Kidney capillary endothelial cell (primary cell): ENCODE measurements at places on chromosomes 2 and 18.

DNA sequence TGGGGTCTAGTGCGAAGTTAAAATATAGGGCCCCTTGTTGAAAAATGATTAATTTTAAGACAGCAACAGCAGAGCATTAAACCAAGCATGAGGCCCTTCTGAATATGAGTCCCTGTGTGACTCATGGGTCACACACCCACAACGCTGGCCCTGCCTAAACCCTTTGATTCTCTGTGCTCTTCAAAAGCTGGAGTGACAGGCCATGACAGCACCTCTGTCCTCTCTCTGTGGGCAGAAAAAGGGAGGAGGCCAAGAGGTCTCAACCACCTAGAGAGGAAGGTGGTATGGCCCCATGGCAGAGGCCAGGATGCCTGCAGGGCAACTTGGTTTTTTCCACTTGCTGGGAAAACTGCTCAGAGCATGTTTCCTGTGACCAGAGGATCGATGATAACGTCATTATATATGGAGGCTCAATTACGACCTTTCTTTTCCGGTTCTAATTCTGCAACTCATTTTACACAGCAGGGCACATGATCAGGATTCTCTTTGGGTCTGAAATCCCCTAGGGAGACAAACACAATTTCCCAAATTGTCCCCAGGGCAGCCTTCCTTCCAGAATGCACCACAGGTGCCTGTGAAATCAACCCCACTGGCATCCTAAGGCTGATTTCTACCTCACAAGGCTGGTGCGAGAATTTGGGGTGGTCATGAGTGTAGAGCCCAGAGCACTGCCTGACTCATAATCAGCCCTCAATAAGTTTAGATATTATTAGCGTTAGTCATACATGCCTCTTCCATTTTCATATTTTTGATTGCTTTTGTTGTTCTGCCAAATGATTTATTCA, 102.0 kb upstream of the PPP1CB start:
- DNase-seq, result no peak

- DNase-seq, result no peak
These were observed 21.6 kb upstream of the RAB6C start for GRCh38 chr2:129957891-129958290.

DNA sequence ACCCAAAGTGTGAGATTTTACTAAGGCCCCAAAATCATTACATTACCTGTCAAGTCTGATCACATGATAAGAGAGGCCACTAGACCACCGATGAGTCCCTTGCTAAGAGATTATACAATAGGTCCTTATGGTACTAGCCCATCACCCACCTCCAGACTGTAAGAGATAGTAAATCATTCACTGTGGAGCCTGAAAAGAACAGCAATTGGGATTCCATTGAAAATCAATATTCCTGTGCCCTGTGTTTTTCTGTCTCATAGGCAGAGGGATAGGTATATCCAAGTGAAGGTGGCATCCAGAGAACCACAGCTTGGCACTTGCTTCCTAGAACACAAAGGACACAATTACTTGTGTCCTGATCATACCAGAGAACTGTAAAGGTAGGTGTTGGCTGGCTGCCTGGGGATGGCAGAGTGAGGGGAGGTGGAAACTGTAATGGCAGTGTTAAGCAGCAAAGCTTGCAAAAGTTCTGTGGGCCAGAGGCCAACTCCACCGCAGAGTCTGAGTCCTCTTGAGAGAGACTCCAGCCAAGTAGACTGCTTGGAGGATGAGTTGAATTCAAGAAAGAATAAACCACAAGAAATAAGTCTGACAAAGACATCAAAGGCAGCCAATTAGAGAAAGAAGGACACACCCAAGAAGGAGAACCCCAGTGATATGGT, 102.0 kb upstream of the PIEZO2 start:
- DNase-seq, result no peak

DNA sequence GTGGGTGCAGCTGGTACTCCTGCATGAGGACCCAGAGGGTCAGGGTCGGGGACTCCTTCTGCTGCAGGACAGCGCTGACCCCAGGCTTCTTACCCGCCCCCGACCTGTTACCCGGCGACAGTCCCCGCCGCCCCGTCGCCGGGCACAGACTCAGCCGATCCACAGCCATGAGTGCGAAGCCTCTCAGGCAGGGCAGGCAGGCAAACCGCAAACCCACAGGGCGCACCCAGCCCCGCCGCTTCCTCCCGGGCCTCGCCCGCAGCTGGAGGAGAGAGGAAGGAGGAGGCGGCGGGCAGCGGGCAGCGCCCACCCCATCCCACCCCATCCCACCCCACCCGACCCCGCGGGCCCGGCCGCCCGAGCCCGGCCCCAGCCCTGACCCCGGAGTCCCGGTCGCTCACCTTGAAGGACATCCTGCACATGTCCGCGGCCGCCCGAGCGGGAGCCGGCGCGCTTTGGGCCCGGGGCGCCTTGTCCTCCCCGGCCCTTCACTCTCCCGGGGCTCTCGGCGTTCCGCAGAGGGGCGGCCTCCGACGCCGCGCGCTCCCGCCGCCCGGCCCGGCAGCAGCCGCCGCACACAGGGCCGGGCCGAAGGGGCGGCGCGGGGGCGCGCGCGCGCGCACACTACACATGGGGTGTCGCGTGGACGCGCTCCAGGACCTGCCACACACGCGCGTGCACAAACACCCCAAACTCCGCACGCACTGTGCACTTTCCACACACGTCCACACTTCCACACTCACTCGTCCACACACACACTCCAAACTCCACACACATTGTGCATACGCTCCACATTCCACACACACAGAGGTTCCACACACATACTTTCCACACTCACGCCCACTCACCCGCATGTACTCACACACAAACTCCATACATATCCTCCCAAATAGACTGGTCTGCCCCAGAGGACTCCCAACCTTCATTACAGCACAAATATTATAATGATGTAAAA, at the start of gene ANKRD29:
TSS of gene ANKRD29 (minus strand) at position 603 of the 955 bp plus-strand sequence. CDS start at position 422, 181 bp downstream.
- DNase-seq, result no peak

DNA sequence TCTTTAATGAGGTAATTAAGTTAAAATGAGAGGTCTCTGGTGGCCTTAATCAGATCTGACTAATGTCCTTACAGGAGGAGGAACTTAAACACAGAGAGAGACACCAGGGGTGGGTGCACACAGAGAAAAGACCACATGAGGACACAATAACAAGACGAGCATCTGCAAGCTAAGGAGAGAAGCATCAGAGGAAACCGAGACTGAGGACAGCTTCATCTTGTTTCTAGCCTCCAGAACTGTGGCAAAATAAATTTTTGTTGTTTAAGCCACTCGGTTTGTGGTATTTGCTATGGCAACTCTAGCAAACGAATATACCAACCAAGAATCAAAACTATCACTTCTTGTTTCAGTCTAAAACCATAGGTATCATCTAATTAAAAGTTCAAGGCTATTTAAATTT, 400.1 kb downstream of the PID1 start:
- no peak for DNase-seq

GRCh38 chr2:152504618-152505017, 169.6 kb downstream of the FMNL2 start:
- no peak for DNase-seq

DNA sequence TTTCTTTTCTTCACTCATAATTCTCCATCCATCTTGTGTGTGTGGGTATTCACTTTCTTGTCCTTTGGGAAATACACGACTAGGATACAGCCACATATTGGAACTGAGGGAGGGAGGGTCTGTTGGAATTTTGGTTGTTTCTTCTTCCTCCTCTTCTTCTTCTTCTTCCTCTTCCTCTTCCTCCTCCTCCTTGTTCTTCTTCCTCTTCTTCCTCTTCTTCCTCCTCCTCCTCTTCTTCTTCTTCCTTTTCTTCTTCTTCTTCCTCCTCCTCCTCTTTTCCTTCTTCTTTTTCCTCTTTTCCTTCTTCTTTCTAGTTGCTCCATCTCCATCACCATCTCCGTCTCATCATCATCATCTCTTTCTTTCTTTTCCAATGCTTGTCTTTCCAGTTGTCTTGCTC, 1307.3 kb upstream of the ZEB2 start:
- DNase-seq, result no peak

DNA sequence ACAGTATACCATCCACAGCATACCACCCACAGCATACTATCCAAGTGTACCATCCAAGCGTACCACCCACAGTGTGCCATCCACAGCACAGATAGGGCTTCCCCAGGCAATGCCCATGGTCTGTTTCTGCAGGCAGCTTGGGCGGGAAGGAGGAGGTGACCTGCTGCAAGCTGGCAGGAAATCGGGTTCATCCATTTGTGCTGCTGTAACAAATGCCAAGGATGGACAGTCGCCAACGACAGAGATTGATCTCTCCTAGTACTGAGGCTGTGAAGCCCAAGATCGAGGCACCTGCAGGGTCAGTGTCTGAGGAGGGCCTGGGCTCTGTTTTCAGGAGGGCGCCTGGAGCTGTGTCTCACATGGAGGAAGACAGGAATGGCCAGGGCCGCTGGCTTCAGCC, 93.6 kb upstream of the SNTG2 start:
- DNase-seq, result no peak

DNA sequence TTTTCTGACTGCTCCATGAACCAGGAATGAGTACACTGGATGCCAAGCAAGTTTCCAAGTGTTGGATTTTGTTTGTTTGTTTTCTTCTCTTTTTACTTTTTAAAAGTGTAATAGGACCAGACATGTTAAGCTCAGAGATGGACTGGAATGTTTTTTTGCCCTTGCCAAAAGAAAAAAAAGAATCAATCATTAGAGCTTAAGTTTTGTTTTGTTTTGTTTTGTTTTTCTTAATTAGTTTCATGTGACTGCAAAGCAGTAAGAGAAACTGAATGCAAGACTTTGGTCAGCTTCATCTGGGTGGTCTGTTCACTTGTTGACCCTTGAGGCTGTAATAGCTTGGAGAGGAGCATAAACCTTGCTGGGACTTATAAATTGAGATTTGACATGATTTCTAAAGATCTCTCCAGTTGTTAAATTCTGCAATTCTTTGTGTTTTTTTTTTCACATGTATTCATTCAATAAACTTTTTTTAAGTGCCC, 42.4 kb upstream of the SLC1A4 start:
- DNase-seq, result no peak

DNA sequence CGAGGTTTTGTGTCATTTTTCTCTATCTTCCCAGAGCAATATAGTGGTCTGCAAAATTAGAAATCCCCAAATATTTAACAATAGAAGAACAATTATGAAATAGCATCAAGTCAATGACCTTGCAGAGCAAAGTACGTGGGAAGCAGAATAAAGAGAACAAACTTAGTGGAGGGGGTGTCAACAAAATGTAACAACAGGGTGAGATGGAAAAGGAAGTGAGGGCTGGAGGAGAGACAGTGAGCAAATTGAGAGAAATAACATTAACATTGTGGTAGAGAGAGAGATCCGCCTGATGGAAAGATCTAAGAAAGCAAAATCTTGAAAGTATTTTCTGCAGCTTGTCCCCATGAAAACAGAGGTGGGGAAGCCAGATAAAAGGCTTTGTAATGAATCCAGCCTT, 23.4 kb downstream of the ARHGAP15 start:
- no peak for DNase-seq

DNA sequence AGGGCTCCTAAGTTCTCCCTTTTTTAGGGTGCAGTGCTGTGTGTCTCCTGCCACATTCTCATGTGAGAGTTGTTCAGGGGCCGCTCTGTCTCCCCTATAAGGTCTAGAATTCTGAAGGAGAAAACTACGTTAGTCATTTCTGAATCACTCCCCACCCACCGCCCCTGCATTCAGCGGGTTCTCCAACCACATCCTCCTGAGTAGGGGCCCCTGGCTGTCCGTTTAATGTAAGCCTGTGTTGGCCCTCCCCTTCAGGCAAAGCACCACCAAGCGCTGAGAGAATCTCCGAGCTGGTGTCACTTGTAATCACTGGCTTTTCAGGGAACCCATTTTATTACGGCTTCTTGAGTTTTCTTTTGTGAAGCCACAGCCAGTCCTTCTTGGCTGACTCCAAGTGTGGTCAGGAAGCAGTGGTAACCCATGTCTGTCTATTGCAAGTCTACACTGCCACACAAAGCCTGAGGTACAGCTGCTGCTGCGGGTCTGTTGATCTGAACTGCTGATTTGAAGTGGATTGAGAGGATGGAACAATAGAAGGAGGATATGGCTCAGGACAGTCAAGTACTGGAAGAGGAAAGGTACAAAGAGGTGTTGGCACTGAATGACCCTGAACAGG, 16.9 kb downstream of the LCT start:
- DNase-seq, result no peak
